Vagina (tissue), 2 donors: ENCODE measurements at places on chromosomes 4 and X.

DNA sequence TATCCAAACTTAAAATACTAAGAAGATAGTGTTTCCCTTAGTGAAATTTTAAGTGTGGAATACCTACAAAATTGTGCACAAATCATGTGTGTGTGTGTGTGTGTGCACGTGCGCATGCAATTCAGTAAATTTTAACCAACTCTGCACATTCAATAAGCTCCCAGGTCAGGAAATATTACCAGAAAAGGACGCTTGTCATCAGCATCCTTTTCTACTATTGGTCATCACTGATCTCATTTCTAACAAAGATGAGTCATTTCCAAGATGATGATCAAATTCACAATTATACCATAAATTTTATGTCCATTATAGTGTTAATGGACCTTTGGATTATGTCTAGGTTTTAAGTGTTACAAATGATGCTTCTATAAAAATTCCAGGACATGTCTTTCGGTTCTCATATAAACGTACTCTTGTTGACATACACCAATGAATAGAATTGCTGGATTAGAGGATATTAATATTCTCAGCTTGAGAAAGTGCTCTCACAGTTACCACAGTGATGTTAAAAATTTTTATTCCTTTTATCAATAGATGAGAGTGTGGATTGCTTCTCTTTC lies 560.9 kb upstream of the AGA start:
- no peak for DNase-seq

DNA sequence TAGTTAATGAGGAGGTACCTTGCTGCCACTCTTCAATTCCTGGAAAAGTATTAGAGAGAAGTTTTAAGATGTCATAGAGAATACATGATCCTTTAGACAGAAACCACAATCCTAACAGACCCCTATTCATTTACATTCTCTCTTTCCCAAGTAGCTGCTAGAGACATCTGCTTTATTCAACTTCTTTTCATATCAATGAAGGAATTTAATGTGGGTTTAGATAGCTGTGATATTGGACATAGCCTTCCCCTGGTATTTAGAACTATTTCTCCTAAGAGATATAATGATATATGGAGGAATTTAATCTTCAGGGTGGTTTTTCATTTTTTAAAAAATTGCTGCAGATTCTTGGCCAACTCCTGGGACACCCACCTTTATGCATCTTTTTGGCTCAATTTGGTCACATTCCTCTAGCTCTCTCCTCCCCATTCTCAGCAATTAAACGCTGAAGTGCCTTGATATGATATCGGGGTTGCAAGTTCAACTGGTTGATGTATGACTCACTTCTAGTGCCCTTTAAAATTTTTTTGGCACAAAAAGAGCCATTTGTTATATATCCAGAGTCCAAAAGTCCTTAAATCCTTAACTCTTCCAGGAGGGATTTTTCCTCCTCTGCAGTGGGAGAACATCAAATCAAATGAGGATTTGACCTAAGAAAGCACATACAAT lies 57.6 kb downstream of the DOCK11 start:
- no peak for DNase-seq

DNA sequence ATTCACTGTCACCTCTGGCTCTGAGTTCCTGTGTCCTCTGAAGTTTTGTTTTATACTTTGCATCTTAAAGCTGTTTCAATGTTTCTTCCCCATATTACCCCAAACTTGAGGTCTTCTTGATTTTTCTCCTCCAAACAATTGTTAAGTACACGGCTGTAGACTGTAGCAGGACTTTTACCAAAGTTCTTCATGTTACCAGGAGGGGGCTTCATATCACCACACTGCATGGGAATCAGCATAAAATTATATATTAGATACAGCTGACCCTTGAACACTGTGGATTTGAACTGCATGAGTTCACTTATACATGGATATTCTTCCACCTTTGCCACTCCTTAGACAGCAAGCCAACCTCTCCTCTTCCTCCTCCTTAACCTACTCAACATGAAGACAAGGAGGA lies 56.6 kb downstream of the SPATA18 start:
- no peak for DNase-seq

GRCh38 chr4:99710681-99711345 lies 53.2 kb upstream of the C4orf54 start:
- DNase-seq: no peak

DNA sequence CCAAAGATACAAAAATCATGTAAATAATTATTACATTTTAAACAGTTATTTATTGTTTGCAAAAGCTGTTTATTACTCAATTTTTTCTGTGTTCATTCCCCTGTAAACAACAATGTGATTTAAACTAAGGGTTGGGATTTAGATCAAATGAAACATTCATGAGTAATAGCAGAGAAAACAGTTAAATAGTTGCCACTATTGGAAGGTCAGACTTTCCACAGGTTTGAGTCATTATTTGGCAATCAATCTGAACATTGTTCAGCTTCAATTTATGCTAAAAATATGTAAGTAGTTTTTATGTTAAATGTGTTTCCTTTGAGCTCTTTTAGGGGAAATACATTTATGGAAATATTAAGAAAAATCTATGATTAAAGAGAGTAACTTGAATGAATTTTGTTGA lies 144.9 kb downstream of the STIM2 start:
- no peak for DNase-seq

- no peak for DNase-seq
These were observed 10.9 kb upstream of the GATB start for GRCh38 chr4:151771664-151772063.

DNA sequence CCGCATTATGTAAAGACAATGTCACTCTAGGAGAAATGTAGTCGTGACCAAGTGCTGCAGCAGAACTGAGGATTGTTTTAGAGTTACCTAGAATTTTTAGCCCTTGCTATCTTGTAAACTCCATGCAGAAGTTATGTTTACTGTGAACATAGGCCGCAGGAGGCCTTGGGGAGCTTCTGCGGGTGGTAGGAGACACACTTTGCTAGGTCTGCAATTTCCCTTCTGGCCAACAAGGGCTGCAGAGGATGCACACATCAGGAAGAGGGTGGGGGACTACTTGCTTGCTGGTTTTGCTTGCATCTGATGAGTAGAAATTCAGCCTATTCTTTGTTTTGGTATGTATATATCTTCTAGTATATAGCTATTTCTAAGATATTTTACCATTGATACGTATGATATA lies 23.1 kb downstream of the BANK1 start:
- DNase-seq: no peak

- no peak for DNase-seq
These were observed 23.6 kb upstream of the PPP2R3B start for GRCh38 chrX:410296-410695.

DNA sequence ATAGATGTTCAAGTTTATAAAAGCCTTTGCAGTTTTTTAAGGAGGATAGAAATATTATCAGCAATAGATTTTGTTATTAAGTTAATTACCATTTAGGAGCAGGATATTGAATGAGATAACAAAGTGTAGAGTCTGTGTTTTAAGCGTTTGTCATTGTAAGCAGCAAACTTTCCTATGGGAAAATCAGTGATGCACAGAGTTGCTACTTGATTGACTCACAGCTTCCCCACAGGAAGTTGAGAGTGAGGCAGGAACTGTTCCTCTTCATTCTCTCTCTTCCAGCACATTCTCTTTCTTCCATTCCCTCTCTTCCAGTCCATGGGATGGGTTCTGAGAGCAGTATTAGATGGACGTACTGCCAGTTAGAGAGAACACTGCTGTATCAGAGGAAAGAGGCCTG lies 867.7 kb upstream of the AGA start:
- DNase-seq: no peak

DNA sequence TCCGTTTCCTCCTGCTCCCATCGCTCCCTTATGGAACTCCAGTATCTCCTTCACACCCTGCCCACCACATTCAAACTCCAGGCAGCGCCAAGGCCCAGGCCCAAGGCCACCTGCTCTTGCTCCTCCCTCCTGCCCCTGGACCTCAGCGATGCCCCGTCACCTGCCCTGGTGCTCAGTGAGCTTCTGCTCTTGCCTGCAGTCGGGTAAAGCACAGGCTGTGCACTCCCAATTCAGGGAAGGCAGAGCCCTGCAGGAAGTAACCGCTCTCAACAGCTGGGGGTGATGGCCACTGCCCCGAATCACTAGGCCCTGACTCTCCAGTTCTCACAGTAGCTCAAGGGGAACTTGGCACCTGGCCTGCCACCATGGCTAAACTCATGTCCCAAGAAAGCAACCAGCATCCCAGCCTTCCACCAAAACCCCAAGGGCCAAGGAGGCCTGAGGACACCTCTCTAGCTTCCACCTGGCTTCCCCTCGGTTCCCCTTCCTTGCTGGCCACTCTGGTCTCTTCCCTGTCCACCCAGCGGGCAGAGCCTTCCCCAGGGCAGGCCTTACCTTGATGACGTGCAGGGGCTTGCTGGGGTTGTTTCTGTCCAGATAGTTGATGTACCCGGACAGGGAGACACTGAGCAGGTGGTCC lies 29.3 kb downstream of the WDR1 start:
- DNase-seq: no peak

- no peak for DNase-seq
These were observed 136.2 kb upstream of the RASGEF1B start for GRCh38 chr4:81607950-81608349.

DNA sequence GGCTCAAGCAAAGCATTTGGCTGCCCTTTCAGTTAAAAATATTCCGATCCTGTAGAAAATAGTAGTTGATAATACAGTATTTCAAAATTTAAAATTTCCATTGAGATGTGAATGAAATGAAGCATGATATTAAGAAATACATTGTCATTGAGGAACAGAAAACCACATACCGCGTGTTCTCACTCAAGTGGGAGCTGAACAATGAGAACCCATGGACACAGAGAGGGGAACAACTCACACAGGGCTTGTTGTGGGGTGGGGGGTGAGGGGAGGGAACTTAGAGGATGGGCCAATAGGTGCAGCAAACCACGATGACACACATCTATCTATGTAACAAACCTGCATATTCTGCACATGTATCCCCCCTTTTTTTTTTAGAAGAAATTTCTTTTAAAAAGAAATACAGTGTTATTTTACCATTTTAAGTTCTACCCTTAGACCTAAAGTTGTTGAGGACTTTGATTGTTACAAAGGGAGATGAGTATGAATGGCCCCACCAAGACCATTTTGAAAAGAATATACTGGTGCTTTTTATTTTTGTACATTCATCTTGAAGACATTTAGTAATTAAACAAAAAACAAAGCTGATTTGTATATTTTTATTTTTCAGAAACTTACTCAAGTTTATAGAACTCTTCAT lies 52.0 kb upstream of the IL13RA1 start:
- DNase-seq: no peak

DNA sequence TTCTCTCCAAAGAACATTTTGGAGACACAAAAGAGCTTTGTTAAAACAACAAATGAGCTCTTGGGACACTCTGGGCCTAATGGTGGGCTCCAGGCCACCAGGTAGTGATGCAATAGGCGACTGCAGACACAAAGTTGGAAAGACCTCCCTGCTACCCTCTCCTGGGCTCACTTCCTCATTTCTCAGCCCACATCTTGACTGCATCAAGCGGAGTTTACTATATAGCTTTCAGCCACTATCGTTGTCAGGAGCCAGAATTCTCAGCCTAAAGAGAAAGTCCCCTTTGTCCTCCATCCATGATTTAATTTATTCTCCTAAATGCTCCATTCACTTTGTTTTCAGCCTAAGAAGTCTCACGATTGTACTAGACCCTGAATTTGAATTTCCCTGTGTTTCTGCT lies 114.9 kb downstream of the EFHC2 start:
- no peak for DNase-seq

DNA sequence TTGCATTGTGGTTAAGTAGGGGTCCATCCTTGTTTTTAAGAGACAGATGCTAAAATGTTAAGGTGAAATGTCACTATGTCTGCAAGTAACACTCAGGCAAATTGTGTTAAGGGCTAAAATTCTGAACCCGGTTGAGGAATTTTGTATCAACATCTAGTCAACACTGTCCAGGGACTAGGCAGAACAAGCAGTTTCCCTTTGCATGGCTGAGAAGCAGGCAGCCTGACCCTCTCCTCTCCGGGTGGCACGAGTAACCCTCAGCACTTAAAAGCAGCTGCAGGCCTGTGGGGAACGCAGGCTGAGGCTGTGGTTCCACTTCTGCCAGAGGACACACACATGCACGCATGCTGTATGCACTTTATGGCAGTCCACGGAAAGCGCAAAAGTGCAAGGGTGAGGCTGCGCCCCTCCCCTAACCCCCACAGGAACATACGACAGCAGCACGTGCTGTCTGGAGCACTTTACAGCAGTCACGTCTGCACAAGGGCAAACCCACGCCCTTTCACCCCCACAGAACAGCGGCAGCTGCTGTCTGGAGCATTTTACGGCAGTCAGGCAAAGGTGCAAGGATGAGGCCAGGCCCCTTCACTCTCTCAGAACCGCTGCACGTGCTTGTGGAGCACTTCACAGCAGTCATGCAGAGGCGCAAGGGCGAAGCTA lies 619 bp upstream of the MPC1L start:
- no peak for DNase-seq

- no peak for DNase-seq
These were observed 246.8 kb downstream of the ADGRL3 start for GRCh38 chr4:61446941-61447340.

- no peak for DNase-seq
These were observed 67.2 kb downstream of the FNIP2 start for GRCh38 chr4:158836002-158836369.

DNA sequence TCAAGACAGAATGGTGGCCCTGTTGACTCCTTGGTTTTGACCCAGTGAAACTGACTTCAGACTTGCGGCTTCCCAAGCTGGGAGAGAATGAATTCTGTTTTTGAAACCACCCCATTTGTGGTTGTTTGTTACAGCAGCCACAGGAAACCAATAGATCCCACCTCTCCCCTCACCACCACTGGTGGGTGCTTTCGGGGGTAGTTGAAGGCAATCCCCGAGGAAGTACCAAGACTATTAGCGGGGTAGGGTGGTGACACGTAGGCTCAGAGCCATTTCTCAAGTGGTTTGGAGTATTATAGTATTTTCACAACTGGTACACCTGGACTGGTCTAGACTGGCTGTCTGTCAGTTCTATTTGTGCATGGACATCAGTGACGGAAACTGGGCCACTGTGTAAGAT lies 189.1 kb upstream of the RBPJ start:
- DNase-seq: no peak

- no peak for DNase-seq
These were observed 16.9 kb downstream of the AASDH start for GRCh38 chr4:56370377-56370776.

DNA sequence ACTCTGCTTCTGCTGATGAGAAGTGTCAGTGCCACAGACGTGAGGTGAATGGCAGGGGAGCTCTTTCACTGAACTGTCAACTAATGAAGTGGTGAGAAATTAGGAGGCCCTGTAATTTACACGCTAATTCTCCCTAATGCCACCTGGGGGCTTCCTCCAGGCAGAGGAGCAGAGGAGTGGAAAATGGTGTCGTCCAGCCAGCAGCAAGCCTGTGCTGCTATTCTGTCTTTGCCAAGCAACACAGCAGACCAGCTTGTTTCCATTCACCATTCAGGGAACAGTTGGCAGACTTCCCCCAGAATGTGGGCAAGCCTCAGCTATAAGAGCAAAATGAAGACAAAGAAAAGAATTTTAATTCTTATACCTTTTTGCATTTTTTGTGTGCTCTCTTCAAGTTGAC lies 245.2 kb upstream of the TET2 start:
- no peak for DNase-seq
